ENCODE measurements at places on chromosomes 7 and 10.

DNA sequence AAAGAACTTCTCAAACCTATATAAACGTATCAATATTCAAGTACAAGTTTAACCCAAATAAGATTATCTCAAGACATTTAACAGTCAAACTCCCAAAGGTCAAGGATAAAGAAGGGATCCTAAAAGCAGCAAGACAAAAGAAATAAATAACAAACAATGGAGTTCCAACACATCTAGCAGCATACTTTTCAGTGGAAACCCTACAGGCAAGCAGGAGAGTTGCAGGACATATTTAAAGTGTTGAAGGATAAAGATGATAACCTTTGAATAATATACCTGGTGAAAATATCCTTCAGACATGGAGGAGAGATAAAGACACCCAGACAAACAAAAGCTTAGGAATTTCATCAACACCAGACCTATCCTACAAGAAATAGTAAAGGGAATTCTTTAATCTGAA lies 82.8 kb downstream of the TES start:
- DNase-seq, result no peak

DNA sequence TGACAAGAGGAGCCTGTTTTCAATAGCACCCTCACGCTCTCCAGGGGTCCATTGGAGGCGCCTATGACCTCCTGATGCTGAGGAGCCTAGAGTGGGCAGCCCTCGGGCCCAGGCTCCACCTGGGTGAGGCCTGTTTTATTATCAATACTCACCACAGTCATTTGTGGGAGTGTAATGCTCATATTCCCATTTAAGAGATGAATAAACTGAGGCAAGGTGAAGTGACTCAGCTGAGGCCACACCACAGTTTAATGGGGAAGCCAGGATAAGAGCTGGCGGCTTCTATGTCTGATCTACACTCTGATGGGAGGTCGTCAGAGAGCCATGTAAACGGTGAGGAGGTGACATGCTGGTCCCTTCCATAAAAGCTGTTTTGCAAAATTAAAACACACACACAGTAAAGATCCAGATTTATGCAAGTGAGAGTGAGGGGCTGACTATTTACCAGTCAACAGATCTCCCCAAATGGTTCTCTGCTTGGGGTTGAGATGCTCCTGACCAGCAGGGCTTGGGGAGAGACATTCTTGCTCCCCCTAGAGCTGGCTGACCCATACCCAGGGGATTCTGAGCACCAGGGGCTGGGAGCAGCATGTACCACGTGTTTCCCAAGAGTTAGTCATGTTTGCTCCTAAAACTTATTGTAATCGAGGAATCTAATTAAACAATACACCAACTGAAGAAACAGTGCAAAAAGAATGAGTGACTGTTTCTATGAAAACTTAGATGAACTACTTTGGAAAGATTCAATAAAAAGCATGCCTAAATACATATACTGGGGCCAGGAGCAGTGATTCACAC lies 81.0 kb upstream of the INSIG1 start:
- DNase-seq, result no peak

- no peak for DNase-seq
These were observed 333.9 kb downstream of the ADRA2A start for GRCh38 chr10:111410740-111411139.

DNA sequence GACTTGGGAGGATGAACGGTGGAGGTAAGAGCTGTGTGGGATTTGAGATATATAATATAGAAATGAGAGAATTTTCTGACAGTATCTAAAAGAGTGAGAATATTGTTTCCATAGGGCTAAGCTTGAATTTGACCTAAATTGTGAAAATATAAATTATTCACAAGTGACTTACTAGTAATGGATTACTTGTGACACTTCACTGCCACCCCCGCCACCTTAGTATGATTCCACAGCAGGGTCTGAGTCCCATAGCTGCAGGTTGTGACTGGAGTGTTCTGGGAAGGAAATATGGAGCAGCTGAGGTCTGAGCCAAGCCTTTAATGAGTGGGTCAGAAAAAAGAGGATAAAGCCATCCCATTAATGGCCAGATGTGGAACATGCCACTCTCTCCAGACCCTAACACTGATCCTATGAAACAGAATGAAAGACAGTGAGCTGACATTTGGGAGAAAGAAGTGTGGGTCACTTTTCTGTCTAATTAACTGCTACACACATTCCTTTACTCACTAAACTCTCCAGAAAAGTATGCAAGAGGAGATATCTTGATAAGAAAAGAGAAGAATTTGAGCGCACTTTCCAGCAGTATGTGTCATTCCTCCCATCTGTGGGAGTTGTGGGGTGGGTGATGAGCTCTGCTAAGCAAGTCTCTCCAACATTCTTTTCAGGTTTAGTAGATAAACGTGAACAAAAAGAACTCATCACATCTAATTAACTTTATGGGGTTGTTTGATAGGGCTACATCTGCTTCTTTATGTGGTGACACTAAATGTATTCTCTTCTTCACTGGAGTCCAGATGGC lies 1193.4 kb downstream of the SORCS3 start:
- DNase-seq, result no peak

- no peak for DNase-seq
These were observed 251.6 kb downstream of the GATA3 start for GRCh38 chr10:8305876-8306652.

- DNase-seq, result no peak
These were observed 151.7 kb downstream of the ARHGAP21 start for GRCh38 chr10:24571870-24572450.

DNA sequence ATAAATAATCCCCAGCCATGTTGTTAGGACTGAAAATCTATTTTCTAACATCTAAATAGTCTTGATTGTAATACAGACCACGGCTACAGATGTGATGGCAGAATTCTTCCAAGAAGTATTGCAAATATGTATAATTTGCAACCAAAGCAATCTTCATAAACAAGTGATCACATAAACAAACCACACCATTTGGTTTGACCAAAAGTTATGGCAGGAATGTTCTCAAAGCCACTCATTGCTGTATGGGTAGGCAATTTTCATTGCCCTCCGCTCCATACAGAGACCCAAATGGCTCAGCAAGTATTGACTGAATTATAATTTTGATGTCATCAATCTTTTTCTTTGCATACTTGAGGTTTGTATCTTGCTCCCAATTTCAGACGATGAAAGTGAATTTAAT lies 19.0 kb upstream of the RHOBTB1 start:
- DNase-seq, result no peak

- DNase-seq, result no peak
These were observed at the start of gene PROSER2 for GRCh38 chr10:11823122-11823988. PROSER2 (plus strand) TSS chr10:11823356; CDS start chr10:11852078, 28,722 bp downstream.

DNA sequence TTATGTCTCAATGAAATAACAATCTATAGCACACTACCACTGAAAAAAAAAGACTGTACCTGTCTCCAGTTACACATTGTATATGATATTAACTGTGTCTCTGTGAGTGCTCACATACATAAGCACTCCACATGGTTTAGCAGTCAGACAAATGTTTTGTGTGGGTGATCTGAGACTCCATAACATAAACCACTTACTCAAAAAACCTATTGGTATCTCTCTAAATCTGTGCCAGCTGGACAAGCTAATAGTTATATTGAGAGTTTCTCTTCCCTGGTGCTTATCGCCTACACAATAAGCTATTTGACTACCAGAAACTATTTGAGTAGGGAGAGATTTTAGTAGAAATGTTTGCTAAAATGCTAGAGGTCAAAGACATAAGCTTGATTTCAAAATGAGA lies 190.1 kb upstream of the AGR3 start:
- no peak for DNase-seq

GRCh38 chr10:51048792-51049191 lies 25.5 kb upstream of the PRKG1 start:
- no peak for DNase-seq

- DNase-seq, result no peak
These were observed 43.0 kb downstream of the CXCL12 start for GRCh38 chr10:44341886-44342285.

GRCh38 chr7:921581-922333 lies 32.7 kb downstream of the ADAP1 start:
- no peak for DNase-seq

GRCh38 chr7:90574146-90574819 lies 21.8 kb upstream of the CDK14 start:
- DNase-seq, result no peak

DNA sequence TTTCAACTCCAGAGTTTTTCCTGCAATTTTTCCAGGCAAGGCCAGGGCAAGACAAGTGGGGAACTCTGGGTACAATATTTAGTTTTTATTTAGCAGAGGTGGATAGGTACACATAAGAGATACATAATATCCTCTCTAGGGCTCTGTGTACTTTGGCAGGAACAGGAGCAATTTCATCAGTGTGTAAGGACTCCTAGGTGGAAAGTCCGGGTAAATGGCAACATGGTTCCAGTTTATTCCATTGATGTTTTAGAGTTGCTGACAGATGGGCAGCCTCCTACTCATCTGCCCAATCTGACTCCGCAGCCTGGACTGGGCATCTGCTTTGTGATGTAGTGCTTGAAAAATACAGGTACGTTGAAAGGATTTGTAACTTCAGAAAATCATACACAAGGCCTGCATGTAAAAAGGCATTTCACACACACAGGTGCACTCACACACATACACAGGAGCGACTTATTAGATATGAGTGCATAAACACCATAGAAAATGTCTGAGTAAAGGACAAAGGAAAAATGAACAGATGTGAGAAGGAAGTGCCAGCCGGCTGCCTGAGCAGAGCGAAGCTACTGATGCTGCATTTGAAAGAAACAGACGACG lies 5.7 kb downstream of the PON1 start:
- DNase-seq, result no peak

- no peak for DNase-seq
These were observed 436.0 kb upstream of the ADARB2 start for GRCh38 chr10:2173327-2173726.

- DNase-seq, result no peak
These were observed 1189.2 kb downstream of the CNTNAP2 start for GRCh38 chr7:147305827-147306226.

DNA sequence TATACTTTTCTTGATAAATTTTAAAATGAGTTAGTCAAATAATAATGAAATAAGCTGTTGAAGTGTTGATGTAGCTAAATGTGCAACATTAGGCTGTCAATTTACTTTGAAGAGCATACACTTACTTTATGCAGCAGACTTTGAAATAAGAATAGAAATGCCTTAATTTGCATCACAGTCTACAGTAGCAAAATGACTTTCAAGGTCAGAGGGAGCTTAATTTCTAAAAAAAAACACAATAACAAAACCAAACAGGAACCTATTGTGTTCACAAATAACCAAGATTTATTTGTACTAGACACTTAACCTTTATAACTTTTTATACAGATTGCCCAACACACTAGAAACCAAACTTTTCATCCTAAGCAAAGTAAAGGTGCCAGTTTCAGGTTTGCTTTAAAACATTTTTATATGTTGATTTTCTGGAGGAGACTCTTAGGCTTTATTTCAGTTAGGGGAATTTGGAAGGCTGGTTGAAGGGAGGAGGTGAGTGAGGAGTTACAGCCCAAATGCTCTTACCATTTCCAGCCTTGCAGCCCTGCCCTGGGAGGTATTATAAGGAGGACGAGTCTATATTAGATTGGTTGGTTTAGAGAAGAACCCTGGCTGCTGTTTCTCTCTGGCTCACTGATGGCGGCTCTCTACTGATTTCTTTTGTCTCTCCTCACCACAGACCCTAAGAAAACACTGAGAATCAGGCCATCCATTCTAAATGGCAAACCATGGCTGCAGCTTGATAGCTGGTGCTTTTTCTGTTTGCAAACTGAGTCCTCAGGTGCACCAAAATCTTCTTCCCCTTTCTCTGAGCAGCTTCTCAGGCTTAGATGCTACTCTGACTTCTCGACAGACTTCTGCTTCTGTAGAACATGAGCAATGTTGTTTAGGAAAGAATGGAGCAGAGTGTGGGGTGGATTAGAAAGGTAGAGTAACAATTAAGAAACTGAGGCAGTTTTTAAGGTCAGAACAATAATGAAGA lies 55.2 kb upstream of the RPA3 start:
- no peak for DNase-seq

- no peak for DNase-seq
These were observed 133.6 kb downstream of the BMPER start for GRCh38 chr7:34038816-34039470.

DNA sequence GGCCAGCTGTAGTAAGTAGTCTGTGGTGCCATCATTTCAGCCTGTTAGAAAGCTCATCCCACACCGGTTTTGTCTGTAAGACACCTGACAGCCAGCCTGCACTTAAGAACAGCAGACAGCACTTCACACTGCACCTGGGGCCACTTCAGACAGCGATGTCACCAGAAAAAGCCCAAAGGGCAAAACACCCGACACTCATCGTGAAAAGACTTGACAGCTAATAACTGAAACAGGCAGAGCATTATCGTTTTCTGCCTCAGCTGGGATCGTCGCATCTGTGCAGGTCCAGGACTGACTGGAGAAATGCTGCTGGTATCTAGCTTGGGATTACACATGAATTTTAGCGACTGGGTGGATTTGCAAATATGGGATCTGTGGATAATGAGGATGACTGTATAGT lies 16.8 kb upstream of the LAT2 start:
- peak; percentile 64 for DNase-seq

GRCh38 chr7:87083865-87084519 lies 24.5 kb upstream of the ELAPOR2 start:
- no peak for DNase-seq

DNA sequence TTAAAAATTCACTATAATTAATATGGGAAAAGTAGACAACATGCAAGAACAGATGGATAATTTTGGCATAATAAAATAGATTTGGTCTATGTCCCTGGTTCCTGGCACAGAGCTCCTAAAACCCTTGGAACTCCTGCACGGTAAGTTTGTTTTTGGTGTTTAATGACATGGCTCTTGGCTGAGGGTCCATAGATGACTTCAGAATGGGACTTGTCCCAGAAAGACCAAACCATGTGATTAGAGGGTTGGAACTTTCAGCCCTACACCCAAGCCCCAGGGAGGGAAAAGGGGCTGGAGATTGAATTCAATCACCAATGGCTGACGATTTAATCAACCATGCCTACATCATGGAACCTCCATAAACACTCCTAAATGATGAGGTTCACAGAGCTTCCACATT lies 12.6 kb upstream of the GSDME start:
- no peak for DNase-seq

DNA sequence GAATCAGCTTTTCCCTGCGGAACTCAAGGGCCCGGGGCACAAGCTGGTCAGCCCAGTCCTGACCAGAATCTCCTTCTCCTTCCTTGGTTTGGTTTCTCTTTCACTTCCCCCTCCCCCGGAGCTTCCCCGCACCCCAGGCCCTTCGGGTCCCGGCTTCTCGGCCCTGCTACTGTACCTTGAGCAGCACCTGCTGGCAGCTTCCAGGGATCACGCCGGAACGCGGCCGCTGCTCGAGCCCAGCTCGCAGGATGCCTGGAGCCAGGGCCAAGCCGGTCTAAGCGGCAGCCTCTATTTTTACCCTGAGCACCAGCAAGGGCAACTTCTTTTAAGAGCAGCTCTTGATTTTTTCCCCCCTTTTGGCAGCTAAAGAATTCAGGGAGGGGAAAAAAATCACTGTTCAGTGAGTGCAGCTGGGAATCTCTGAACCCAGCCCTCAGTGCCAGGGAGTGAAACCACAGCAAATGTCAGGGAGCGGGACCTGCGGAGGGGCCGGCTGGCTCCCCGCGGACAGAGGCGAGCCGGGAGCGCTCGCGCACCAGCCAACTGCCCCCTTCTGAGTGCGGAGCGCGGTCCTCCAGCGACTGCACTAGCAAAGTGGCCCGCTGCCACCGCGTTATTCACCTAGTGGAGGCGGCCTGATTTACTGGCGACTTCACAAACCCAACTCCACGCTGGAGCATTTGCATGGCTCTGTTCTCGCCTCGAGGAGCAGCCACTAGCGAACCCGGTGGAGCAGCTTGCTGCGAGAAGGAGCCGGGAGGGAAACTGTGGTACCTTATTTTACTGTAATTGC lies 2.4 kb upstream of the INHBA start:
- no peak for DNase-seq

- DNase-seq, result no peak
These were observed 11.5 kb upstream of the SUPV3L1 start for GRCh38 chr10:69168493-69168892.

- no peak for DNase-seq
These were observed 296.4 kb downstream of the ADARB2 start for GRCh38 chr10:1440897-1441296.

All from NCI-H1417 treated with DMSO at 0.1 percent for 48 hours (cell line).